ENCODE measurements at places on chromosomes 1 and 21. TPM values are rescaled to one million over a fixed set of nuclear protein-coding genes. Genes with fewer than 3 reads are reported as not detected.

SPATA21 gene
- total RNA-seq = not detected

C1orf185 gene
- not detected for total RNA-seq

ADCY10 gene
- 0.15 TPM for total RNA-seq

VHLL gene
- not detected for total RNA-seq

RAB13 gene
- total RNA-seq = 73.4 TPM

C1orf141 gene
- not detected for total RNA-seq

TRIM58 gene
- 0.33 TPM for total RNA-seq

PLD5 gene
- total RNA-seq = not detected

LCE1D gene
- not detected for total RNA-seq

DAP3 gene
- total RNA-seq = 100 TPM

HNRNPR gene
- total RNA-seq = 92.2 TPM
